ENCODE measurements at places on chromosomes 3 and 15.

DNA sequence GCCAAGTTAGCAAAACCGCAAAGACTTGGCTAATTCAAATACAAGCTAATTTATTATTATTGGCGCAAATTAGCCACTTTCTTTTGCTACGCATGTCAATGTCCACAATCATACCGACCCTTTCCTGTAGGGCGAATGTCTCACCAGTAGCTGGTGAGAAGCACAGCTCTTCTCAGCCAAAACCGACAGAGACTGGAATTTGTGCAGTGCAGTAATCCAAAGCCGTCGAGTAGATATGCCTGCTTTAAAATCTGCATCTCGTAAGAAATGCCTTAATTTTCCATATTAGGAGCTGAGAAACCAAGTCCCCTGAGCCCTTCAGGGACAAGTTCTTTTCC is 614 bp upstream of the MINDY2 start:
- no peak for DNase-seq

GRCh38 chr3:196688349-196688748 is 23.7 kb downstream of the CEP19 start:
- no peak for DNase-seq

GRCh38 chr3:118980832-118981231 is 53.8 kb downstream of the IGSF11 start:
- no peak for DNase-seq

GRCh38 chr3:187850258-187850921 is 105.1 kb upstream of the BCL6 start:
- no peak for DNase-seq

DNA sequence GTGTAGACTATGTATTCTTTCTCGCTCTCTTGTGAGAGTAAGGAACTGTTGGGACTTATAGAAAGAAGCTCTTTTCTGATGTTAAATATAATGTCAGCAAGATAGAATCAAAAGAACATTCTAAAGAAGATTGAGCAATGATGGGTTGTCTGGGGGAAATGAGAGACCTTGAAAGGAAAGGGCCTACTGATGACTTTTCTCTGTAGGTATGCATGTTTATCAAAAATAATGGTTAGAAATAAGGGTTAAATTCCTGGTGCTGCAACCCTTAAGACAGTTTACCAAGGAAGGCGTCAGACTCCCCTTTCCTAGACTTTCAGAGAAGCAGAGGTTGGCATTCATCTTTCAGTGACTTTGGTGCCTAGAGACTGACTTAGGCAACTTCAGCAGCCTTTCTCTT is 69.8 kb downstream of the GHSR start:
- DNase-seq = no peak

DNA sequence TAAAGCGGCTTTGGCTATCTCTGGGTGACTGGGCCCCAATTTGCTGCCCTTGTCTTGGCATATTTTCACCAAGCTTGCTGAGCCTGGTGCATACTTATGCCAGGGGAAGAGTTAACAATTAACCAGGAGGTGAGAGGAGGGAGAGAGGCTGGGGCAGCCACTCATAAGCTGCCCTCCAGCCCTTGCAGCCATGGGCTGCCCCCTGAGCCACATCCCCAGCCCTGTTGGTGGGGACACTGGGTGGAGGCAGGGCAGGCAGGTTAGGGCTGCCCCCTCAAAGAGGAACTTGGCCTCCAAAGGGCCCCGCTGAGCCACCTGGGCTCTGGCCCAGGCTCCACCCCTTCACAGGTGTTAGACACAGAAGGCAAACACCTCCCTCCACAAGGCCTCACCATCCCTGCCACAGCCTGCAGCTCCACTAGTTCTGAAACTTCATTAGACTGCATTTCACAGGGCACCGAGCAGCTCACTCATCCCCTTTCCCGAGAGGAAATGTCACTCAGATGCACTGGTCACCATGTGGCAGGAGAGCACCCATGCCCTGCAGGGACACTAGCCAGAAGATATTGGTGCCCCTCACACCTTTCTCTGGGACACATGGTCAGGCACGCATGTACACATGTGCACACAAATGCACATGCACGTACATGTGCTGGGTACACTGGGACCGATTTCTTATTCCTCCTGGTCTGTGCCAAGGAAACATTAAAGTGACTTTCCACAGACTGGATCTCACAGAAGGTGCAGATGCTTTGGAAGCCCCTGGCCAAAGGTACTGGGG is 20.2 kb downstream of the AMOTL2 start:
- DNase-seq = no peak

DNA sequence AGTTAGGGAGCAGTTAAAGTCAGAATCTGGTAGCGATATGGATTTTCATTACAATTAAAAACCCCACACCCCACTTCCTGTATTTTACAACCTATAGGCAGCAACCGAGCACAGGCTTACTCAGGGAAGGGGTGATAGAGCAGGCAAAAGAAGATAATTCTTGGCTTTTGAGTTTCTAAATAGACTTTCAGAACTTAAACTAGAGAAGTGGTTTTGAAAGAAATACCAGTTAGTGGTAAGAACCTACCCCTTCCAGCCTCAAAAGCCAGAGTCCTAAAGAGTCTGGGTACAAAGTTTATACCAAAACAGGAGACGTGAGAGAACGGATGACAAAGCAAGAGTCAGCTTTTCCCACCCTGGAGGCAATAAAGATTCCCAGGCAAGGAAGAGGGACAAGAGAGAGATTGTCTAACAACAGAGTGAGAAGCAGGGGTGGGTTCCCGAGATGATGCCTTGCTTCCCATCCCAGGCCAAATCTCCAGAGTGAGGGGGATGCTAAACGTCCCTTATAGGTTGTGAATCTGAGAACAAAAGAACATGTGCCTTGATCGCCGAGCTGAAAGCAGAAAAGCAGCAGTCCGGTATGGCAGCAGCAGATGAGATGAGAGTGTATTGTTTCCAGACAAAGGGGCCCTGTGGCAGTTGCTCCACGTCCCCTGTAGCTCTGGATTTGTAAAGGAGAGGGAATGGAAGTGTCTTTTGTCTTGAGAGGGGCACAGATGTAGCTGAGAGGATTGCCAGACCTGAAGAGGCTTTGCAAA is 36.8 kb downstream of the KLHL6 start:
- DNase-seq = no peak

- DNase-seq = no peak
Observed at GRCh38 chr3:42755681-42756578, 17.1 kb downstream of the CCDC13 start.

DNA sequence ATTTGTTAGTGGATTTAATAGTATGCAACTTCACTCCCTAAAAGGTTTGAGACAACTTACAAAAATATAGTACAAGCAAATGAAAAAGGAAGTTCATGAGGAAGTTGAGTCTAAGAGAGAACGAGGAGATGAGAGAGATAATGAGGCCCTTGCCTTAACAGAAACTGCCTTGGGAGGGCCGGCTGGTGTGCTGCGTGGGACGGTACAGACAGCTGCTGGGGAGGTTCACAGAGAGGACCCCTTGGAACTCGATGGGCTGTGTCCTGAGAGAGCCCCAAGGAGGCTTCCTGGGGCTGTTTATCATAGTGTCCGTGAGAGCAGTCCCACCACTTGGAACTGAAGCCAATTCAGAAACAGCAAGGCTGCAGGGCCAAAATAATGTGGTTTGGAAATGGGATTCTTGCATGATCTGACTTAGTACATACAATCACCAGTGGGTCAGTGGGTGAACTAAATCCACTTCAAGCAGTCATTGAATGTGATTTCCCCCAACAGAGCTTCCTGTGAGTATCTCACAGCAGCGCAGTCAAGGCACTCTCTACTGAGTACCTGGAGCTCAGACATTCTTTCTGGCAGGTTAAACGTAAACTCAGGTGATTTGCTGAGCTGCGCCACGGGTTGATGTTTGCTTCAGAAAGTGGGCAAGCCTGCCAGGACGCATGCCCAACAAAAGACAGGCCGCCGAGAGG is 90.8 kb downstream of the CRTC3 start:
- DNase-seq = no peak

DNA sequence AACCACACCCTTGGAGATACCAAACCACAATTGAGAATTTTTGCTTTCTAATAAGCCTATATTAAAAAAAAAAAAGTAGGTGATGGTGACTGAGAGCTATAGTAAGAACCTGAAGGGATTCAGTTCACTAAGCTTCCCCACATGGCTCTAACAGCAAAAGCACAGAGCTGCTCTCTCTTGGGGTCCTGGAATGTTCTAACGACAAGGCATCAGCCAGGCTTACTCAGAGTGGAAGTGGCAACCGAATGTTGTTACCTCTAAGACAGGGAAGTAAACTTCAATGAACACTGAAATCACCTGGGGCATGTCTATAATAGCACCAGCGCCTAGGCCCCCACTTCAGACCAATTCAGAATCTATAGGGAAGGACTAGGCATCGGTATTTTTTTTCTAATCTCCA is 397.7 kb downstream of the MAGI1 start:
- no peak for DNase-seq

- DNase-seq = no peak
Observed at GRCh38 chr3:127758013-127758412, 64.3 kb downstream of the MGLL start.

- no peak for DNase-seq
Observed at GRCh38 chr3:33848624-33849347, 50.4 kb downstream of the PDCD6IP start.

DNA sequence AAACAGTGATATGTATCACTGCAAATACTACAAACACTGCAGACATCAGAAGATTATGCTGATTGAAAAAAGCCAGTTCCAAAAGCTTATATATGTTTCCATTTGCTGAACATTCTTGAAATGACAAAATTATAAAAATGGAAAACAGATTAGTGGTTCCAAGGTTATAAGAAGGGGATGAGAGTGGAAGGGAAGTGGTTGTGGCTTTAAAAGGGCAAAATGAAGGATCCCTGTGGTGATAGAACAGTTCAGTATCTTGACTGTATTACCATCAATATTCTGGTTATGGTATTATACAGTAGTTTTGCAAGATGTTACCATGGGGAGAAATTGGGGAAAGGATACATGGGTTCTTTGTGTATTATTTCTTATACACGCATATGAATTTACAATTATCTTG is 77.8 kb downstream of the DZIP3 start:
- DNase-seq = no peak

GRCh38 chr15:73522011-73522410 is 79.0 kb downstream of the REC114 start:
- no peak for DNase-seq

- no peak for DNase-seq
Observed at GRCh38 chr15:98382139-98382538, 266.2 kb upstream of the IGF1R start.

DNA sequence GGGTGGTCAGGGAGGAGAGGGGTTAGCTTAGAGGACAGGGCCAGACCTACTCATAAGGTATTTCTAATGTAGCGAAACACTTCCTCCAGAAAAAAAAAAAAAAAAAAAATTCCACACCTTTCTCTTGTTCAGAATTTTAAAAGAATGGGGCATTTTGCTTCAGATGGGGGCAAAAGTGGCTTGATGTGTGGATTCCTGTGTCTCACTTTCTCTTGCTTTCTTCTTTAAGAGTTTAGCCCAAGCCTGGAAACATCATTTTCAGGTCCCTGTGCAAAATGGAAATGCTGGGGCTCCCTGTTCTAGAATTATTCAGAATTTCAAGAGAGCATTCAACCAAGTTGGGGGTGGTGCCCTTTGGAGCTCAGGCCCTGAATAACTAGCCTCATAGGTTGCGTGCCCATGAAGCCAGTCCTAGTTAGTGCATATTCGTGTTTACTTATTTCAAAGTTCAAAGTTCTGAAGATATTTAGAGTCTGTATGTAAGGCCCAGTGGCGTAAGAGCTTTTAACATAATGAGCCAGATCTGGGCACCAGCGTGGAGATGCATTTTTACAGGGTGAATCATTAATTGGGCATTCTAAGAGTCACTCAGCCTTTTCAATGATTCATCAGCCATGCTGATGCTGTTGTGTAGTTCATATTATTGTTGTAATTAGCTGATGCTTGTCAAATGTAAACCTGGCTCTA is 104.5 kb downstream of the RPLP1 start:
- DNase-seq = no peak

GRCh38 chr3:186365202-186365974 is 3.4 kb upstream of the DGKG start:
- no peak for DNase-seq

- DNase-seq = no peak
Observed at GRCh38 chr3:18808429-18808828, 339.9 kb upstream of the KCNH8 start.

DNA sequence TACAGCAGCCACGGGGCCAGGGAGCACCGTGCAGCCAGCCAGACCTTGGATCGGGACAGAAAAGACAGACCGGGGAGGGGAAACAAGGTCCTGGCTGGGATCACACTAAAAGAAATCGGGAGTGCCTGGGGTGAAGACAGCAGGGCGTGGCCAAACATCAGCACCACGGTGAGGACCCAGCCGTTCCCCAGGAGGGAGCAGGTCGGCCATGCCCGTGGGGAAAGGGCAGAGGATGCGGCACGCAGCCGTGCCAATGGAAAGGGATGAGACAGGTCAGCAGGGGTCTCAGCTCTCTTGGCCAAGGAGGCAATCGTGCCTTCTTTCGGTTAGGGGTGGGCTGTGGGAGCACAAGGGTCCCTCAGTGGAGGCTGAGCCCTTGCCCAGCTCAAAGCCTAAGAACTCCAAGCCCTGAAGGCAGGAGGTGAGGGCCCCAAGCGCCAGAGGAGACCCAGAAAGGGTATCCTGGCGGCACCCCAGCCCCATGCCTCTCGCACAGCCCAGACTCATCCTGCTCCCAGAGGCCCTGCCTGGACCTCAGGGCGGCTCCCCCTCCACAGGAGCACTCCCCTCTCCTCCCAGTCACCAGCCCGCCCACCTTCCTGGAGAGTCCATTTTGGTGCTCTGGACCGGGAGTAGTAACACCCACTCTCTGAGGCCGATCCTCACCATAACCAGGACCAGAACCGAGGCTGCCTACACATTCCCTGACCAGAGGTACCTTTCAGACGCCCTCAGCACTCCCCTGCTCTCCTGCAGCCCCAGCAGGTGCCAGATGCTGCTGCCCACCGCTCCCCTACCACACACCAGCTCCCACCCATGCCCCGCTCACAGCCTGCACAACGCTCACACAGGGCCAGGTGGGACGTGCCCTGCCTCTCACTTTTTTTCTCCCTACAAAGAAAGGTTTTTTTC is 23.2 kb upstream of the OCA2 start:
- DNase-seq = no peak

DNA sequence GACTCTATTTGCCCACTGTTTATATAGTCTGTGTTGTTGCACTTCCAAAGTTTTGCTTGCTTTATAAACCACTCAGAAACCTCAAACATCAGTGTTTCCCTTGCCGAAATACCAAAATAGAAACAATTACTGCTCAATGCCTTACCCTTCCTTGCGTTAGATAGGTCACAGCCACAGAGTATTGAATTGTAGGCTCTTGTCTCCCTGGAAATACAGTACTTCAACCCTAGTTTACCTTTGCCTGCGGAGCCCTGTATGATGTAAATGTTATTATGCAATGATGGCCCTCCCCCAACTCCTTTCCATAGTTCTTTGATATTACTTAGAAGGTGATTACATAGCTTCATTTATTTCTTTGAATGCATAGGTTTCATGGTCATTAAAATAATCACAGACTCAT is 44.2 kb downstream of the SOX2 start:
- no peak for DNase-seq

All from activated CD4-positive, alpha-beta T cell treated with anti-CD3 and anti-CD28 coated beads, Interleukin-2, amount 50 U/mL, for 24 hours (primary cell).